ENCODE measurements at places on chromosomes 7 and 10.

DNA sequence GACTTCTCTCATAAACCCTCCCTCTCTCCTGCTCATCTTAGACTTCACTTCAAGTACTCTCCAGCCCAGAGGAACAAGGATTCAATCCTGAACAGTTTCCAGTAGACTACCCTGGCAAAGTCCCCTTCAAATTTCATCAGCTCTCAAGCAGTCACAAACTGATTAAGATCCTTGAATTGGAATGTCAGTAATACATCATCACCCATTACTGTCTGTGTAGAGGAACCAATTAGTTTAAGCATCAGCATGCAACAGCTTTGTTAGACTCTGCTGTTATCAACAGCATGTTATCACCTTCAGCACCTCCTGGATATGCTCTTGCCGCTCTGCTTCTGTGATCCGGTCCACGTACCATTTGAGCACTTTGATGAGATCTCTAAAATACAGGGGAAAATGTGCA is 307.0 kb upstream of the IMMP2L start:
- DNase-seq = no peak

DNA sequence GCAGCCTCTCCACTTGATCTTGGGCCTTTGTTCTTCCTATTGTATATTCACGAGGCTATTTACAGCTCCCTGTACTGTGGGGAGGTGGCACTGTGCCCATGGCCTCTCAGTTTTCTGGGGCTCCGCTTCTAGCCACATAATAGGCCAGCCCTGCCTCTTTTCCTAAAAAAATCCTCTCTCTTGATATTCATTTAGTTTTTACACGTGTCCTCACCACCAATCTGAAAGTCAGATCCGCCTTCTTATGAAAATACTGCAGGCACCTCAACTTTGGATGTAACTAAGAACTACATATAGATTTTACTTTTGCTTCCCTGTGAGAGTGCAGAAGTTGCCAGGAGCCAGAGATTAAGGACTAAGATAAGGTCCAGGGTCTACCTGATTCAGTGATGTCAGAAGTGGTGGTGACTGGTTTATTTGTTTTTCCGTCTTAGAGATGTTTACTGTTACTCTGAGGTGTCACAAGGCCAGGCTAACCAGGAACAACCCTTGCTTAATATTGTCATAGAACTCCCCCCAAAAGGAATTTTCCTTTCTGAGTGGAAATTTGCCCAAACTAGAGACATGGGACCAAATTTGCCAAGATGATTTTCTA is 7.8 kb downstream of the BAMBI start:
- DNase-seq = no peak

- no peak for DNase-seq
Observed at GRCh38 chr7:33979807-33980355, 74.5 kb downstream of the BMPER start.

DNA sequence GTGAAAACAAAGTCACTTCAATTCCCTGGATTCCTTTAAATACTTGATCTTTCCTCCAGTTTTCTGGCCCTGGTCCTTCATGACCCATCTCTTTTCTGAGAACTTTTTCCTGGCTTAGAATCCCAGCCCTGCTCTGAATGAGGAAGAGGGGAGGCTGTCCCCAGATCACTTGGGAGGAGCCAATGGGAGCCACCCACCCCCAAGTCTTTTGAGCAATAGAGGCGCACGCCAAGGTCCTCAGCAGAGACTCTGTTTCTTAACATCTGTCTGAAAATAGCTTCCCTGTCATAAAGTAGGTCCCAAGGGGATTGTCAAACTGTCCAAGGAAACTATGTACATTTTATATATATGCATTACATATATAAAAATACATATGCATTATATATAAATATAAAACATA is 126.8 kb downstream of the ADRA2A start:
- no peak for DNase-seq

GRCh38 chr7:100490483-100491191 is 6.9 kb downstream of the NYAP1 start:
- no peak for DNase-seq

- no peak for DNase-seq
Observed at GRCh38 chr7:952548-953441, 1.7 kb downstream of the ADAP1 start.

DNA sequence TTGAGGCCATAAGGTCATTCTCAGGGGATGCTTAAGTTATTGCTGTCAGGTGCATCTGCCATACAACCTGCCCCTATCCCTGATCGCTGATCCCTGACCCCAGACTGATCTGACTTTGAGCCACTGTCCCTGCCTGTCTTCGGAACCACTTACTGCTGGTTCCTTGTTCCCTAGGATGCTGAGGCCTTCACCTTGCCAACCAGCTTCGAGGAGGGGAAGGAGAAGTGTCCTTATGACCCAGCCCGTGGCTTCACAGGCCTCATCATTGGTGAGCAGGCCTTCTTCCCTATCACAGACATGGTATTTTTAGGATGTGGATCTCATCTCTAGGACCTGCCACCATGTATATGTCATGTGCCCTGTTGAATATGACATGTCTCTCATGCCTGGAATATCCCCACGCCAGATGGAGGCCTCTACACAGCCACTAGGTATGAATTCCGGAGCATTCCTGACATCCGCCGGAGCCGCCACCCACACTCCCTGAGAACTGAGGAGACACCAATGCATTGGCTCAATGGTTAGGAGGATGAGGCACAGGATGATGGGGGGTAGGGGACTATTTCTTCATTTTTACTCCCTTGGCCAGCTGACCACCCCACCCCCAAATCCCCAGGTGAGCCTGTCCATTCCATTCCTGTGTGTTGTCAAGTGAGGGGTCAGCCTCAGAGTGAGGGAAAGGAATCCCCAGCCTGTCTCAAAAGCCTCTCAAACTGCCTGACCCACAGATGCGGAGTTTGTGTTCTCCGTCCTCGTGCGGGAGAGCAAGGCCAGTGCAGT is 9.0 kb downstream of the MRPL43 start:
- DNase-seq = no peak

GRCh38 chr10:119289227-119289920 is 82.0 kb downstream of the GRK5 start:
- no peak for DNase-seq

DNA sequence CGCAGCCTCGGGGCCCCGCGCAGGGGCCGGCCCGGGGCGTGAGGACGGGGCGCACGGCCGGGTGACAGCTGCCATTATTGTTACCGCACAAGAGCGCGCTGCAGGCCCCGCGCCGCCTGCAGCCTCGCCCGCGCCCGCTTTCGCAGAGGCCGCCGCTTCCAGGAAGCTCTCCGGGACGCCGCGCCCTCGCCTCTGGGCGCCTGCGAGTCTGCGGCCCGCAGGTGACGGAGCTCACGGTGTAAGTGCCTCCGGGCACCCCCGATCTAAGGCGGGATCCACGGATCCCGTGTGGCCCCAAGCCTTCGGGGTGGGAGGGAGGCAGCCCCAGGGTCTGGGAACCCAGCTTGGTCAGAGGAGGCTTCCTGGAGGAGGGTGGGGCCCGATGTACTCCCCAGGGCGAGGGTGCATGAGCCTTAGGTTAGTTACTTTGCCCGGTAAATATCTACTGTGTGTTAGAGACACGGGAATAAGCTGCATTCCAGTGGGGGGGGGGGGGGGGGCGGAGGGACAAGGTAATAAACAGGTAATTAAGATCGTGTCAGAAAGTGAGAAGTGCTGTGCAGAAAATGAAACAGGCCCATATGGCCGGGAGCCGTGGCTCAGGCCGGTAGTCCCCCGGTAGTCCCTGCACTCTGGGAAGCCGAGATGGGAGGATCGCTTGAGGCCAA is 638 bp downstream of the IQCE start:
- DNase-seq = no peak

DNA sequence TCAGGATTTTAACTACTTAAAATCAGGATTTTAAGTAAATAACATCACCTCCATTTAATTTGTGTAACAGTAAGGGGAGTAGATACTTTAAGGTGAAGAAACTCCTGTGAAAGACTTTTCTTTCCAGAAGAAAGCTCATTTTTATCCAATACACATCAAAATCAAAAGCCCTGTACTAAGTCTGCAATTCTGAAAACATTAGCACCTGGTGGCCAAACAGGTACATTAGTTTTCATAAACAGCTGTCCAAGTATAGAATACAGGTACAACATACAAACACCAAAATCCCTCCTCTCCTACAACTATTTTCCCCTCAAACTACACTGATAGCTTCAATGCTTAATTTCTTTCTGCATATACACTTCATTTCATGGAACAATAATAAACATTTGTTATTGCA is 22.9 kb downstream of the FAM3C start:
- DNase-seq = no peak

DNA sequence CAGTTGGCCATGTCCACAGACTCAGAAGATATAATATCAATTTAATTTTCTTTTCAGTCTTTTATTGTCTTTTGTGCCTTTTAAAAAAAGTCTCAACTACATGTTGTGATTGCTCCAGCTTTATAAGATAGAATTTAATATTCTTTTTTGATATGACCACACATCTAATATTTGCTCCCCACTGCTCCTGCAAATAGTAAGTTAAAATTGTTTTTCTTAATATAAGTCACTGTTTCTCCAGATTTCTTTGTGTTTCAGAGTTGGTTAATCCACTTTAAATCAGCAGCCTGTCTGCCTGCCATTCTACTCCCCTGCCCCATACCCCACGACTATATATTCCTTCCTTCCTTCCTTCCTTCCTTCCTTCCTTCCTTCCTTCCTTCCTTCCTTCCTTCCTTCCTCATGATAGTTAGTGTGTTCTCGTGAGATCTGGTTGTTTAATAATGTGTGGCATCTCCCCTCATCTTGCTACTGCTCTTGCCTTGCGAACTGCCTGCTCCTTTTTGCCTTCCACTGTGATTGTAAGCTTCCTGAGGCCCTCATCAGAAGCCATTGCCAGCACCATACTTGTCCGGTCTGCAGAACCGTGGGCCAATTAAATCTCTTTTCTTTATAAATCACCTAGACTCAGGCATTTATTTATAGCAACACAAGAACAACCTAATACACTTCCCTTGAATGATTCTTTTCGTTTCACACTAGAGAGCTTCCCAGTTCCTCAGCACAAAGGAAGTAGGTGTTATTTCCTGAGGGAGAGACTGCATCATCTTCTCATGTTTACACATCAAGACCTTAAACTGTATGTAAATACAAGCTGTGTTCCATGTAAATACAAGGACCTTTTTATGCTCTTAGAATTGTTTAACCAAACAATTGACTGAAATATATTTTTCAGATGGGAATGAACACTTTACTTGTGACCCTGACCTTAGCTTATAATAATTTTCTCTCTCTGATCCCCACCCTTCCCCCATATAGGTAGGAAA is 24.5 kb downstream of the TAS2R16 start:
- DNase-seq = no peak

- DNase-seq = no peak
Observed at GRCh38 chr10:44042075-44042770, 342.7 kb downstream of the CXCL12 start.

DNA sequence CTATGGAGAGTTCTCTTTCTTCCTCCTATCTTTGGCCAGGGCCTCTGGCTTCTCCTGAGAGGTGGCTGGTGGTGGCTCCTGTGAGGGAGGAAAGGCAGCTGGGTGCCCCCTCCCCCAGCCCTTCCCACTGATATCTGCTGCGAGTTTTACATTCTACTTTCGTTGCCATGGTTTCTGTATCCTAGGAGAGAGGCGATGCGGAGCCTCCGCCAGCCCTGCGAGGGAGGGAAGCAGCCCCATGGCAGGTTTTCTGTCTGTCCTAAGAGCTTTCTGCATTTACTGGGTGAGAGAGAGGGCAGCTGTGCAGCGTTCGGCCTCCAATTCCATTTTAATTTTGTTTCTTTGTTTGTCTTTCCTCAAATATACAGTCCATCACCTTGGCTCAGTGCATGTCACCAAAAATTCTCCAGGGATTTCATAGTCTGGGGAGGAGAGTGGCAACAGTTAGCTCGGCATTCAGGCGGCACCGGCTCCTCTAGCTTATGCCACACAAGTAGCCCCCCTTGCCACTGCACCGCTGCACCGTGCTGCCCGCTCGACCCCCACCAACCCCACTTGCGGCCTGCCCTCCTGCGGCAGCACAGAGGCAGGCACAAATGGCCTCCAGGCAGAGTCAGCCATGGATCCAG is 20.4 kb downstream of the DNAJB12 start:
- peak; percentile 94 for DNase-seq

GRCh38 chr7:112361154-112361553 is 89.1 kb upstream of the IFRD1 start:
- no peak for DNase-seq

- DNase-seq = no peak
Observed at GRCh38 chr10:47259466-47259865, 40.5 kb upstream of the GDF10 start.

GRCh38 chr10:23528419-23528818 is 89.5 kb downstream of the OTUD1 start:
- DNase-seq = no peak

GRCh38 chr10:122484276-122485060 is 23.1 kb downstream of the HTRA1 start:
- DNase-seq = no peak

DNA sequence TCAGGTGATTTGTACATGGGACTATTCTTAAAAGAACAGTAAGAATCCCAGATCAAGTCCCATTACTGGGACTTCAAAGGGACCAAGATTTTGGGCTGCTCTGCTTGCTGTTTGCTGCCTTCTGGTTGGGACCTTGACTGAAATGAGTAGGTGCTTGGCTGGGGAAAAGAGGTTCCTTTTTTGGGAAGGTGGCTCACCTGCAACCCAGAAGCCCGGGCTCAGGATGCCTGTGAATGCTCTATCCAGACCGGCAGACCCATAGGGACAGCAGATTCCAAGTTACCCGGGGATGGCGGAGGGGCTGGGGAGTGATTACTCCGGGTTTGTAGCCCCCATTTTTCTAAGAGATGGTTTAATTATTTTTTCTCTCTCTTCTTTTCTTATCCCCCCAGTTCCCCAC is 104.0 kb downstream of the CPXM2 start:
- DNase-seq = no peak

DNA sequence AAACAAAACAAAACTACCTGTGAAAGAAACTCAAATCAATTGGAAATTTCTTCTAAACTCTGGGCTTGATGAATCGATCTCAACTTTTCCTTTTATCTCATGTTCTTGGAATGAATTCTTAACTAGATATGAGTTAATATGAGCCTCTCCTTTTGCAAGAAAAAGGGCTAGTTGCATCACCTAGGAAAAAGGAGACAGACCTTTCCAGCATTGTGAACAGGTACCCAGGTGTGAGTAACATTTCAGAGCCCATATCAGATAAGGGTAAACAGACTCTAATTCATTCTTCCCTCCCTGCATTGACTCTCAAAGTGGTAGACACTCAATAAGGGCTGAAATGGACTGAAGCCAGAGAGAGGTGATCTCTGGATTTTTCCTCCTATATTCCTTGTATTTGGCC is 103.8 kb upstream of the AGR3 start:
- DNase-seq = no peak

GRCh38 chr7:82185443-82185842 is 258.1 kb downstream of the CACNA2D1 start:
- no peak for DNase-seq

DNA sequence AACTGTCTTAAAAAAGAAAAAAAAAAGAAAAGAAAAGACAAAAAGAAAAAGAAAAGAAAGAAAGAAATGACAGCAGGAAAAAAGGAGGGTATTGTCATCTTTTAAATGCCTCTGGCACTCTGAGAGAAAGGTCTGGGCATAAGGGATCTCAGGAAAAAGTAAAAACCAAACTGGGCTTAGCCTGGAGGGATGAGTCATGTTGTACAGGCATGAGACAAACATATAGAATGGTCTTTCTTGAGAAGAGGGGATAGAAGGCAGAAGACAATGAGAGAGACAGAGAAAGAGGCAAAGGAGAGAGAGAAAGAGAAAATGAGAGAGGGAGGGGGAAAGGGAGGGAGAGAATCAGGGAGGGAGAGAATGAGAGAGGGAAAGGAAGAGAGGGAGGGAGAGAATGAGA is 32.3 kb upstream of the KCNMA1 start:
- no peak for DNase-seq

- no peak for DNase-seq
Observed at GRCh38 chr10:116121640-116122525, 151.1 kb downstream of the GFRA1 start.

Measured in brain (organoid and tissue), 16 donors.